ENCODE measurements at places on chromosomes 3 and 15.

- no peak for DNase-seq
Observed at GRCh38 chr3:103786296-103786695, 1351.5 kb downstream of the ZPLD1 start.

DNA sequence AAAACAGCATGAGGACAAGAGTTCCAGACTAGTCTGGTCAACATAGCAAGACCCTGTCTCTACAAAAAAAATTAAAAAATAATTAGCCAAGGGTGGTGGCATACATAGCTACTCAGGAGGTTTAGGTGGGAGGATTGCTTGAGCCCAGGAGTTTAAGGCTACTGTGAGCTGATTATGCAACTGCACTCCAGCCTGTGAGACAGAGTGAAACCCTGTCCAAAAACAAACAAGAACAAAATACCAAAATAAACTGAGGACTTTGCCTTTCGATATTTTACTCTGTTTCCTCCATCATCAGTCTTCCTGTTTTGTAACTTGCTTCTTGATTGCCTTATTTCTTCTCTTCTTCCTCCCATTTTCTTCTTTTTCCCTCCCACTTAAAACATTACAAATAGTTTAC is 504.4 kb downstream of the ROBO1 start:
- peak; percentile 7 for DNase-seq

DNA sequence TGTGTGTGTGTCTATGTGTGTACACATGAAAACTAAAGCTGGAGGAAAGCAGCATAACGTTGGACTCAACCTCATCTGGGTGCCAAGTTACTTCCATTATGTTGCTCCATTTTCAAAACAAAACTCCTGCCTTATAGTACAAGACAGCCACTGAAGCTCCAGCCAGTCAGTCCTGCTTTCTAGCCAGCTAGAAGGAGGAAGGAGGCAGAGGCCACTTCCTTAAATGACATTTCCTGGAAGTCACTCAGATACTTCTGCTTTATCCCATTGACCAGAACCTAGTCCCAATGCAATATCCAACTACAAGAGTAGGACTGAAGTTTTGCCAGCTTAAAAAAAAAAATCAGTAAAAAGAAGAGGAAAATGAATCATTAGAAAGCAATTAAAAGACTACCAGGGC is 31.7 kb downstream of the CADPS start:
- DNase-seq = no peak

GRCh38 chr15:65796610-65797078 is 4.6 kb upstream of the DENND4A start:
- DNase-seq = peak; percentile 42

GRCh38 chr15:69288011-69288410 is 10.7 kb upstream of the PAQR5 start:
- no peak for DNase-seq

DNA sequence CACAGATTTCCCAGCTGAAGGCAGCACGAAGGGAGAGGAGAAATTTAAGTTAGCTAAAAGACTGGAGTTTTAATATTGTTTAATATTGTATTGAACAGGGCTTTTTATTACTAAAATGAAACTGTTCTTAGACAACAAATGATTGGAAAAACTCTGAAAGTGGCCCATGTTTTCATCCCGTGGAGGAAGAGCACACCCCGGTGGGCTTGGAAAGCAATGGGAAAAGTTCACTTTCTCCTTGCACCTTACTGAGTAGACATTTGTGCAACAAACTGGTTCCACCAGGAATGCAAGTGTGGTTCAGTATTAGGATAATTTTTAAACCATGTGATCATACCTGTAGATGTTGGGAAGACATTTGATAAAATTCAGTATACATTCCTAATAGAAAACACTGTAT is 8.2 kb upstream of the ESYT3 start:
- peak; percentile 36 for DNase-seq

DNA sequence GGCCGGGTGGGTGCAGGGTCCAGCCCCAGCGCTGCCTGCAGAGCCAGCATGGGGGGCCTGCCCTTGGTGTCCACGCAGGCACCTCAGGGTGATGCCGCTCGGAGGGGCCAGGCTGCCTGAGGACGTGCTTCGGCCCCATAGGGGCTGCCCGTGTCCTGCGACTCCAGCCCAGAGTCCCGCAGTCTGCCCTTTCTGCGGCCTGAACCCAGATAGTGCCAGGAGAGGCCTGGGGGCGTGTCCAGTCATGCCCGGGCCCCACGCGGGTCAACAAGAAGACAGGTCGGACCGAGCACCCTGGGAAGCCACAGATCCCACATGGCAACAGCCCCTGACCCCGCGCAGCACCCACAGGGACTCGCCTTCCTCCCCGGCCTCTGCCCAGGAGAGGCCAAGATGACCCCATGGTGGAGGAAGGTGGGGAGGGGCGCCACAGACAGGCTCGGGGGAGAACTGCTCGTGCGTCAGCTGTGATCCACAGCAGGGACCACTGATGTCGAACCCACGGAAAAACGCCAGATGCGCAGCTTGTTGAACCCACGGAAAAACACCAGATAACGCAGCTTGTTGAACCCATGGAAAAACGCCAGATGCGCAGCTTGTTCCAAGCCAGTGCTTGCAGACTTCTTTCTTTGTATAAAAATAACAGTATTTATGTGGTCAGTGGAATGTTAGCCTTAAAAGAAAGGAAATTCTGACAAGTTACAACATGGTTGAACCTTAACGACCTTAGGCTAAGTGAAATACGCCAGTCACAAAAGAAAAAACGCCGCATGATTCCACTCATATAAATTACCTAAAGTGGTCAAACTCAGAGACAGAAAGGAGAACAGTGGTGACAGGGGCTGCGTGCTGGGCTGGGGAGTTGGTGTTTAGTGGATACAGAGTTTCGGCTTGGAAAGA is 28.5 kb downstream of the CYFIP1 start:
- no peak for DNase-seq

DNA sequence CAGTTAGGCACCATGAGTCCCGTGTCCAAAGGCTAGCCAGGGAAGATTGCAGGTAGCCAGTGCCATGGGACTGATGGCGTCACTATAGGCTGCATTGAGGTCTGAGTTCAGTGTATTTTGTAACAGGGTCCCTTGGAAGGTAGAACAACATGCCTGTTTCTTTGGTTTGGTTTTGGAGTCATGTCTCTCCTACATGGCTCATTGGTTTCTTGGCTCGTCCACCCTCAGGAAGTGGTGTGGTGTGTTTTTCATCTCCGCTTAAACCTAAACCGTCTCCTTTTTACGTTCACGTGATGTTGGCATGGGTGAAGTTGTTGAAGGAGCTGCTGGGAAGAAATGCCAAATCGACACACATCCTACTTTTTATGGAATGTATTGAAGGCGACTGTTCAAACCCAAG is 71.6 kb downstream of the FLNB start:
- DNase-seq = no peak

- DNase-seq = peak; percentile 42
Observed at GRCh38 chr3:46406443-46406787, 451 bp downstream of the CCR5AS start.

Data from NB4 (cell line).